ENCODE measurements at places on chromosomes 7 and 10. TPM values are rescaled to one million over a fixed set of nuclear protein-coding genes. Genes with fewer than 3 reads are reported as not detected.

The COX19 gene
- total RNA-seq, result 15.1 TPM

The SH2D4B gene
- 0.11 TPM for total RNA-seq

The SHTN1 gene
- total RNA-seq, result 17.3 TPM

The FAM25A gene
- total RNA-seq, result not detected

The CALML5 gene
- total RNA-seq, result not detected

The BRI3 gene
- 22.2 TPM for total RNA-seq

The SPDYE5 gene
- total RNA-seq, result not detected

The HILPDA gene
- 53.9 TPM for total RNA-seq

The CC2D2B gene
- 0.22 TPM for total RNA-seq

The DNAJC12 gene
- 3.5 TPM for total RNA-seq

The ADRB1 gene
- 0.09 TPM for total RNA-seq

The ACSM6 gene
- not detected for total RNA-seq

The OR6V1 gene
- total RNA-seq, result not detected

The PTPRZ1 gene
- total RNA-seq, result 154 TPM

The TSPAN12 gene
- 17.3 TPM for total RNA-seq

The COPG2 gene
- 167 TPM for total RNA-seq

The CHST15 gene
- 0.59 TPM for total RNA-seq

All from neural progenitor cell (in vitro differentiated cells).